ENCODE measurements at places on chromosomes 6 and 20. TPM values are rescaled to one million over a fixed set of nuclear protein-coding genes. Genes with fewer than 3 reads are reported as not detected.
A peak's percentile ranks its signal among the peaks of the same experiment; 100 is the strongest.

- no peaks in the 10 kb centered on the region for H3K36me3 ChIP-seq
- no peak overlapping the region for H3K27ac ChIP-seq
- no peaks in the 10 kb centered on the region for H3K27me3 ChIP-seq
- no peak overlapping the region for H3K4me3 ChIP-seq
- no peaks in the 10 kb centered on the region for H3K4me1 ChIP-seq
These were observed 155.8 kb downstream of the TRDN start for GRCh38 chr6:123480986-123481385.

DNA sequence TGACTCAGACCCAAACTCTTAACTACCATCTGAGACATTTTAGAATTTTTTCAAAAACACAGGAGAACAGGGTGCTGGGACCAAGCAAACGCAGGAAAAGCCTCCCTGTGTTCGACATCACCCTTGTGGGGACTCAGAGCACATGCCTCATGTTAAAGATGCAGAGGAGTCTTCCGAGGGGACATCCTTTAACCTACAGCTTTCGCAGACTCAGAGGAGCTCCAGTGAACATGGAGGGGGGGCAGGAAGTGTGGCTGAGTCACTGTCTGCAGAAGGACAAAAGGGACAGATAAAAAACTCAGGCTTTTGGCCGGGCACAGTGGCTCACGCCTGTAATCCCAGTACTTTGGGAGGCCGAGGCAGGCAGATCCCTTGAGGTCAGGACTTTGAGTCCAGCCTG lies 15.1 kb downstream of the BMP7 start:
- H3K4me1 ChIP-seq, result peaks cover 2% of the 10 kb centered on the region
- no peak overlapping the region for H3K27ac ChIP-seq
- peaks cover 26% of the 10 kb centered on the region for H3K27me3 ChIP-seq
- H3K4me3 ChIP-seq, result no peak overlapping the region

GRCh38 chr6:145733810-145734209 lies 1.5 kb downstream of the EPM2A start:
- peak overlapping the region; percentile 39 for H3K4me3 ChIP-seq
- H3K27ac ChIP-seq, result no peak overlapping the region
- H3K4me1 ChIP-seq, result peaks cover 22% of the 10 kb centered on the region
- DNase-seq, result no peak
- H3K27me3 ChIP-seq, result no peaks in the 10 kb centered on the region
- H3K36me3 ChIP-seq, result peaks cover 11% of the 10 kb centered on the region

DNA sequence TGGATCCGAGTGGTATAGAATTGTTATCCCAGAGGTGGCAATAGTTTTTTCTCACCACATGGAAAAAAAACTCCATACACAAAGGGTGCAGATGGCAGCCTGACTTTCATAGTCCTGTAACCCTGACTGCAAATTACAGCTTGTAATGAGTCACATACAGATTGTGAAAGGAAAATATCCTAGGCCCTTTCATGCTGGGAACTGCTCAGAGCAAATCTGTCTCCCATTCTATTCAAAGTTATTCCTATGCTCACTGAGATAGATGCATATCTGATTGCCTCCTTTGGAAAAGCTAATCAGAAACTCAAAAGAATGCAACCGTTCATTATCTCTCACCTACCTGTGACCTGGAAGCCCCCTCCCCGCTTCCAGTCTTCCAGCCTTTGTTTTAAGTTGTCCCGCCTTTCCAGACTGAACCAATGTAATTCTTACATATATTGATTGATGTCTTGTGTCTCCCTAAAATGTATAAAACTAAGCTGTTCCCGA lies 108.7 kb upstream of the MAP3K4 start:
- DNase-seq, result no peak
- H3K27ac ChIP-seq, result no peak overlapping the region
- H3K36me3 ChIP-seq, result no peaks in the 10 kb centered on the region
- no peak overlapping the region for H3K4me3 ChIP-seq

GRCh38 chr6:124780623-124781022 lies 181.6 kb upstream of the RNF217 start:
- H3K36me3 ChIP-seq, result no peaks in the 10 kb centered on the region
- no peaks in the 10 kb centered on the region for H3K27me3 ChIP-seq
- DNase-seq, result no peak
- no peak overlapping the region for H3K27ac ChIP-seq

- H3K27me3 ChIP-seq, result peaks cover 4% of the 10 kb centered on the region
- DNase-seq, result no peak
- no peak overlapping the region for H3K4me3 ChIP-seq
- no peaks in the 10 kb centered on the region for H3K36me3 ChIP-seq
These were observed 103.8 kb downstream of the CEBPB start for GRCh38 chr20:50294164-50295088.

GRCh38 chr20:22821081-22821727 lies 213.9 kb upstream of the SSTR4 start:
- no peak overlapping the region for H3K27ac ChIP-seq
- no peak overlapping the region for H3K4me3 ChIP-seq
- no peaks in the 10 kb centered on the region for H3K36me3 ChIP-seq
- no peaks in the 10 kb centered on the region for H3K4me1 ChIP-seq
- DNase-seq, result no peak

DNA sequence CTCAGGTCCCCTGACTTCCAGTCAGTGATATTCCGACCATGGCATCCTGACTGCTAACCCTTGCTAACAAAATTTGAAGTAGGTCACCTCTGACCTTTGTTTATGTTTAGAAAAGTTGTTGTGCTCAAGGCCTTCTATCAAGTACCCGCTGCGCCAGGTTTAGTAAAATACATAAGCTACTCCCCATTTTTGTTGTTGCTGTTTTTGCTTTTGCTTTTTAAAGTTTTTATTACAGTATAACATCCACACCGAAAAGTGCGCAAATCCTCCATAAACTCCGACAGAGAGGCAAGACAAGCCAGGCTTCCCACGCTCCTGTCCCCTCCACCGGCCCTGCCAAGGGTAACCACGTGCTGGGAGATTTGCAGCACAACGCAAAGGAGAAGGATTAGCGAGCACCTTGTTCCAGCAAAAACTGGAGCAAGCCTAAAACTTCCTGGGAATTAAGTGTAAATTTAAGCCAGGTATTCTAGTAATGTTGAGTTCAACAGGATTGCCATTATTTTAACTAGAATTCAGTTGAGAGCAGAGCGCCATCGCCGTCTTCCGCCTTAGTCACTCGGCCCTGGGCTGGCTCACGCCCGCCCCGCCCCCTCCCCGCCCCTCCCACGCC lies 17.8 kb upstream of the HMGN4 start:
- peak overlapping the region; percentile 68 for H3K4me3 ChIP-seq
- DNase-seq, result no peak
- H3K27ac ChIP-seq, result peak overlapping the region; percentile 86
- H3K27me3 ChIP-seq, result peaks cover 1% of the 10 kb centered on the region
- peaks cover 30% of the 10 kb centered on the region for H3K4me1 ChIP-seq
- peaks cover 1% of the 10 kb centered on the region for H3K36me3 ChIP-seq

DNA sequence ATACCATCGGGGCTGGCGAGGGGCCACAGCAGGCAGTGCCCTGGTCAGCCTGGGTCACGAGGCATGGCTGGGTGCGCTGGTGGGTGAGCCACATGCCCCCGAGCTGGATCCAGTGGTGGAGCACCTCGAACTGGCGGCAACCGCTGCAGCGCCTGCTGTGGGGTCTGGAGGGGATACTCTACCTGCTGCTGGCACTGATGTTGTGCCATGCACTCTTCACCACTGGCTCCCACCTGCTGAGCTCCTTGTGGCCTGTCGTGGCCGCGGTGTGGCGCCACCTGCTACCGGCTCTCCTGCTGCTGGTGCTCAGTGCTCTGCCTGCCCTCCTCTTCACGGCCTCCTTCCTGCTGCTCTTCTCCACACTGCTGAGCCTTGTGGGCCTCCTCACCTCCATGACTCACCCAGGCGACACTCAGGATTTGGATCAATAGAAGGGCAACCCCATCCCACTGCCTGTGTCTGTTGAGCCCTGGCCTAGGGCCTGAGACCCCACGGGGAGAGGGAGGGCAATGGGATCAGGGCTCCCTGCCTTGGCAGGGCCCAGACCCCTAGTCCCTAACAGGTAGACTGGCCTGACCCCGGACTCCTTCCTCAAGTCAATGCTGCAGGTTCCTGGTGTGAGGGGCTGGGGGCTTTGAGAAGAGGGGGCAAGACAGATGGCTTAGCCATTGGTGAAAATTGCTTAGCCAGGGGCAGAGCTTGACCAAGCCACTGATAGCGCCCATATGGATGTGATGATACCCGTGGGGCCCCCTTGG lies 598 bp downstream of the TMEM239 start:
- peaks cover 34% of the 10 kb centered on the region for H3K27me3 ChIP-seq
- H3K27ac ChIP-seq, result no peak overlapping the region
- peaks cover 2% of the 10 kb centered on the region for H3K36me3 ChIP-seq
- no peak overlapping the region for H3K4me3 ChIP-seq
- H3K4me1 ChIP-seq, result peaks cover 7% of the 10 kb centered on the region

GRCh38 chr20:16444057-16444777 lies 129.0 kb downstream of the KIF16B start:
- H3K27me3 ChIP-seq, result no peaks in the 10 kb centered on the region
- H3K4me1 ChIP-seq, result peaks cover 15% of the 10 kb centered on the region
- H3K27ac ChIP-seq, result no peak overlapping the region
- no peak overlapping the region for H3K4me3 ChIP-seq
- DNase-seq, result no peak
- peaks cover 9% of the 10 kb centered on the region for H3K36me3 ChIP-seq

DNA sequence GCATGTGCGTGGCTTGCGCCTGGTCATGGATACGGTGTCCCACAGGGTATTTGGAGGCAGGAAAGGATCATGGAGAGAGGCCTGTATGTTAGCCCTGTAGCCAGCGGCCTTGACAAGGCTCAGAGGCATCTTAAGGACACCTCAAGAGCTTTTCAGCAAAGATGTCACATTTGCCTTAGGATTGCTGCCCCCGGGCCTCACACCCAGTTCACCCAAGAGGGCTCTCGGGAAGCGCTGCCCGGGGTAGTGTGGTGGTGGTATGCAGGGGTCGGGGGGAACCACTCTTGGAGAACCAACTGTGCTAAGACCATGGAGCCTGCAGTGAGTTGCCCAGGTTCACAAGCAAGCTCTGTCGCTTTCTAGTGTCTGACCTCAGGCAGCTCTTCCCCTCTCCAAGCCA lies 36.9 kb upstream of the VSTM2L start:
- no peaks in the 10 kb centered on the region for H3K4me1 ChIP-seq
- no peaks in the 10 kb centered on the region for H3K27me3 ChIP-seq
- no peak overlapping the region for H3K27ac ChIP-seq
- no peak overlapping the region for H3K4me3 ChIP-seq
- H3K36me3 ChIP-seq, result peaks cover 14% of the 10 kb centered on the region

CFAP206 gene
- total RNA-seq, result not detected

SNAP25 gene
- total RNA-seq, result 0.67 TPM

CGAS gene
- total RNA-seq, result 37.2 TPM

UST gene
- 4.9 TPM for total RNA-seq

ADGRF1 gene
- not detected for total RNA-seq

FOXA2 gene
- total RNA-seq, result not detected

ANGPT4 gene
- total RNA-seq, result not detected

SLC12A5 gene
- not detected for total RNA-seq
